ENCODE measurements at places on chromosomes 13 and 19.

DNA sequence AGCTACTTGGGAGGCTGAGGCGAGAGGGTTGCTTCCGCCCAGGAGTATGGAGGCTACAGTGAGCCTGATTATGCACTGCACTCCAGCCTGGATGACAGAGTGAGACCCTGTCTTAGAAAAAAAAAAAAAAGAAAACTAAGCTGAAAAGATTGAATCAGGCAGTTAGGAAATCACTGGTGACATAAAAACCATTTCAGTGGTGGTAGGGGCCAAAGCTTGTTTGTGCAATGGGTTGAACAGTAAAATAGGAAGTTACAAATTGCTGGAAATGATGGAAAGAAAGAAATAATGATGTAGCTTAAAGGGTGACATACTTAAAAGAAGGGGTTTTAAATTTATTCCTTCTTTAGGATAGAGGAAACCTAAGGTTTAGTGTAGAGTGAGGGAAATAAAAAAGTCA is 4.8 kb upstream of the OXGR1 start:
- DNase-seq = no peak

DNA sequence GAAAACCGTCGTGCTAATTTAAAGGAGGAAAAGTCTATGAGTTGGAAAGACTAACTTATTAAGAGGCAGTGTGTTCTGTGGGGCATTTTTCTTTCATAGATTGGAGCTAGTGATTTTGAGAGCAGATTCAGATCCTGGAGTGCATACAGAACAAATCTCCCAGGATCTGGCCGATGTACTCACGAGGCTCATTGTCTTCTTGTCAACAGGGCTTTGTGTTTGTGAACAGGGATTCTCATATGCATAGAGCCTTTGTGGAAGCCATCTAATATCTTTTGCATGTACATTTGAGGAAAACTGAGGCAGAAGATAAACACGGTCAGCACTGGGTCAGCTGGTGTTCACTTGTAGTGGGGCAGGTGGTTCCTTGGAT is 482.9 kb upstream of the TSHZ3 start:
- no peak for DNase-seq

DNA sequence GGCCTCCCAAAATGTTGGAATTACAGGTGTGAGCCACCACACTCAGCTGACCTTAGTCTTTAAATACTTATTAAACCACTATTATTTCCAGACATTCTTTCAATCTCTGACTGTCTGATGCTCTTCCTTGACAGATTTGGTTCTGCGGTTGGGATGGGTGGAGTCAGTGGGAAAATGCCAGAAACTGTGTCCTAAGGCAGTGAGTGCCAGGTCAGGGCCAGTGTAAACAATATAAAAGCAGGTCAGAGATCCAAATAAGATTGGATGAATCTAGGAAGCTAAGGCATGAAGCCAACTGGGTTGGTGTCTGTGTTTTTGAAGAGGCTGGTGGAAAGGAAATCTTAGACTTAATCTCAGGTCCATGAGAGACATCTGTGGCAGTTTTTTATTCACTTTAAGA is 74.7 kb downstream of the KLF5 start:
- no peak for DNase-seq

DNA sequence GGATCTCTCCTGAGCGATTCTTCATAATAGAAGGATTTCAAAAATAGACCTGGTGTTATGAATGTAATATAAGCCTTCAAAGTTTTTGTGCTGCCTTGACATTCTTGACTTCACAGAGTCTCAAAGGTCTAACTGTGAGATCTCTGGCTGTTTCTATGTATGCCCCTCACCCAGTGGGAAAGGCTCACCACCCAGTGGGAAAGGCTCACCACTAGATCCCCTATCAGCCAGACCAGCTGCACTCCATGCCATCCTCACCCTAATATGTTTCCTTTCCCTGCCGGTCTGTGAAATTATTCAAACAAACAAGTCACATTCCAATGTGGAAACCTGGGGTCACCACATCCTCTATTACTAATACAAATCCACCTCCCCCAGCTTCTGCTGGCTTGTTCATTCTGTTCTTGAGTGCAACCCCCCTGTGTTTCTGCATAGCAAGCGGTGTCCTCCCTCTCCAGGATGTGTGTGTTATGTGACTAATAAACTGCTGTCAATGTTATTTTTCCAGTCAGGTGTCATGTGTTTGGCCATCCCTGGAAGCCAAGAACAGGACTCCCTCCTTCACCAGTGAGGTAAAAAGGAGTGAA is 13.8 kb upstream of the SLITRK1 start:
- DNase-seq = no peak

- DNase-seq = no peak
These were observed 9.9 kb upstream of the CALM3 start for GRCh38 chr19:46591254-46591653.

DNA sequence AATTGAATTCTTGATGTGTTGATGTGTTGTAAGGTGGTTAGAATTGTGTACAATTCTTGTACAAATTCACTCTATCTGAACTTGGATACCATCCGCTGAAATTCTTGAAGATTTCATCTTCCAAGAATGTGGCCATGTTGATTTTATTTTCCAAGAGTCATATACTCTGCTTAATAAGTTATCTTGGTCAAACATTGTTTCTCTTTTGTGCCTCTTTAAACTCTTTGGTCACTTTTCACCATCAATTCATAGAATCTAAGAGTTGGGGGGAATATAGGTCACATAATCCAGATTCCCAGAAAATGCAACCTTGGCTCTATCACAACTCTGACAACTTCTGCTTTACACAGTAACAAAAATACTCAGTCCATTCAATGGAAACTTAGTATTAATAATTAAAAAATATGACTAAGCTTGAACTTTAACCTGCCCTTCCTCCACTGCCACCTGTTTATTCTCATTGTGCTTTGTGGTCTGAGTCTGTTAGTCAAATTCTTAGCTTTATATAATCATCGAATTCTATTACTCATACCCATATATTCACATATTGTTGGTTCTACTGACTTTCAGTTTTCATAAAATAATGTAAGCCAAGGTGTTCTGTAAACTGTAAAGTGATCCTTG is 373.2 kb downstream of the LMO7 start:
- DNase-seq = no peak

- peak; percentile 72 for DNase-seq
These were observed 10.1 kb downstream of the AP2S1 start for GRCh38 chr19:46840498-46840942.

- no peak for DNase-seq
These were observed 354.9 kb upstream of the HTR2A start for GRCh38 chr13:47251771-47252170.

DNA sequence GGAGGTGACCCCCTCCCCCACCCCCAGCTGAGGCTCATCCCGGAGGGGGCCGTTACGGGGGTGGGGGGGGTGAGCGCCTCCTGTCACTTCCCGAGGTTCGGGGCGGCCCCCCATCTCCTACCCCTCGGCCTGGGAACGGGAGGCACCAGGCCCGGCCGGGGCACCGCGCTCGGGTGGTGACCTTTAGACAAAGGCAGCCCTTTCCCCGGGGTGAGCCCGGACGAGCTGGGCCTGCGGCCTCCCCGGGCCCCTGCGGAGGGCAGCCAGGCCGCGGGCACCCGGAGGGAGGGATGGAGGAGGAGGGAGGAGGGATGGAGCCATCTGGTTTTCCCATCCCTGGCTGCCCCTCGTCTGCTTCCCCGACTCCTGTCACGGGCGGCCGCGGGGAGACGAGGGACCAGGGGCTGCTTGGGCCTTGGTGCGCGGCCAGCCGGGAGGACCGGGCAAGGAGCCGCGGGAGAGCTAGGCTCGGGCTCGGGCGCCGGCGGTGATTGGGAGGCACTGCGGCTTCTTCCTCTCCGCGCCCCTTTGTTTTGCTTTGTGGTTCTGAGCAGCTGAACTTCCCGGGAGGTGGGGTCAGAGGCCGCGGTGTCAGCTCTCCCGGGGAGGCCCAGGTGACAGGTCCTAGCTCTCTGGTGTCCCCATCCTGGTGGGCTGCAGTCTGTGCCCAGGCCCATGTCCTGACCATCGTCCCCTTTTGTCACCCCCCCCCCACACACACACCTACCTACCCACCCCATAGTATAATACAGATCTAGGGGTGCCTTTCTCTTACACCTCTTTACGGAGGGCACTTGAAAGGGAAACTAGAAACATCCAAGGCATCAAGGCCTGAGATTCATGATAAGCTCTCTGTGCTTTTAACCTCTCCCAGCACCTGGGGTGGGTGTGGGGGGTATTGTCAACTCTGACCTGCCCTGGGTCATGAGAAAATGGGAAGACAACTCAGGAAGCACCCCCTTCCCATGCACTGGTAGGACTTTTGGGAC is 1.3 kb downstream of the BICRA start:
- no peak for DNase-seq

- DNase-seq = no peak
These were observed 409.6 kb downstream of the TBC1D4 start for GRCh38 chr13:75072368-75072767.

Measured in GM10248 (cell line).